ENCODE measurements at places on chromosomes 4 and X.
A peak's percentile ranks its signal among the peaks of the same experiment; 100 is the strongest.

DNA sequence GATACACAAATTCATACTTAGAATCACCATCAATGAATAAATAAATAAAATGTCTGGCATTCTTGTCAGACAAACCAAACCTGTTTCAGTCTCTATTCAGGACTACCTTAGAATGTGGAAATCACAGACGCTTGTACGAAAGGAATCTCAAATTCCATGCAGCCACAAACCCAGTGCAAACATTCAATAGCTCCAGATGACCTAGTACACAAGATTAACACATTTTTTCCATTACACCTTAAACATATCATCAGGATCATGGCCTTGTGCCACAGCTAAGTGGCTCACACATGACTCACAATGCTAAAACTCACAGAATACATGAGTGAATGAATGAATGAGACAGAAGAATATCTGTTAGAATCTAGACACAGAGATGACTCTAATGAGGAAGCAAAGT lies 134.2 kb downstream of the PWWP3B start:
- no peak for DNase-seq

DNA sequence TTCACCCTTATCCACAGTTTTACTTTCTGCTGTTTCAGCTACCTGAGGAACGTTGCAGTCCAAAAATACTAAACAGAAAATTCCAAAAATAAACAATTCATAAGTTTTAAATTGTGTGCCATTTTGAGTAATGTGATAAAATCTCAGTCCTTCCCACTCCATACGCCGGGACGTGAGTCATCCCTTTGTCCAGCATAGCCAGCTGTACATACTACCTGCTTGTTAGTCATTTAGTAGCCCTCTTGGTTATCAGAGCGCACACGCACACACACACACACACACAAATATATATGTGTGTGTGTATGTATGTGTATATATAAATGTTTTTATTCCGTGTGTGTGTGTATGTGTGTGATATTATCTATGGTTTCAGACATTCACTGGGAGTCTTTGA lies 4.8 kb upstream of the CCSER1 start:
- no peak for DNase-seq

- no peak for DNase-seq
Measured at GRCh38 chr4:8359193-8359592, 81.3 kb downstream of the ACOX3 start.

GRCh38 chr4:152310257-152310656 lies 225.6 kb downstream of the FBXW7 start:
- DNase-seq = no peak

GRCh38 chr4:153243468-153243867 lies 39.2 kb downstream of the TRIM2 start:
- no peak for DNase-seq

- DNase-seq = no peak
Measured at GRCh38 chr4:181970366-181970765, 272.8 kb upstream of the TENM3 start.

DNA sequence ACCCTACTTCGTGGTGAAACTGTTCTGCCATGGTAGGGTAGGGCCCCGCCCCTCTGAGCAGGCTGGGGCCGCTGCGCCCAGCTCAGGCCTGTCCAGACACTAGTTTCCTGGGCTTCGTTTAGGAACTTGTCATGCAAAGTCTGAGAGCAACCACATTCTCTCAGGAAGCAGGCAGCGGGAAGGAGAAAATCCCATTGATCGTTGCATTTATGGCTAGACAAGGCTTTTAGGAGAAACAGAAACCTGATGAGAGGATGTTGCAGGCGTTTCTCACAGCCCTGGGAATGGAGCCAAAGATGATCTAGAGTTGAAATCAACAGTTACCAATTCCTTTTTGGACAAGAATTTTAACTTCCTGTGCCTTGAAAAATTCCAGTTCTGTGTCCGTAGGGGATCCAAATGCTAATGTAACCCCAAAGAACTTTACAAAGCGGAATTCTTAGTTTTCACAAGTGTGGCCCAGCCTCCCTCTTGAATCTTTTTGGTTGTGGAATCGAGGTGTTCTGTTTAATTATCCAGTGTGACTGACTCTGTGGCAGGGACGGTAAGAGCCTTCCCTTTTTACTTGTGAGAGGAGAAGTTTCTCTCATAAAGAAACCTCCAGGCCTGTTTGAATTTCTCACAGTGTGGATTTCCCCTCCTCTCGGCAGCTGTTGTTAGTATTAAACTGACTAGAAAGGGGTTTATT lies 4.5 kb upstream of the CXCL9 start:
- no peak for DNase-seq

GRCh38 chr4:172657081-172657480 lies 511.5 kb upstream of the GALNT7 start:
- DNase-seq = no peak

- DNase-seq = no peak
Measured at GRCh38 chr4:77595364-77595973, 10.2 kb upstream of the CXCL13 start.

DNA sequence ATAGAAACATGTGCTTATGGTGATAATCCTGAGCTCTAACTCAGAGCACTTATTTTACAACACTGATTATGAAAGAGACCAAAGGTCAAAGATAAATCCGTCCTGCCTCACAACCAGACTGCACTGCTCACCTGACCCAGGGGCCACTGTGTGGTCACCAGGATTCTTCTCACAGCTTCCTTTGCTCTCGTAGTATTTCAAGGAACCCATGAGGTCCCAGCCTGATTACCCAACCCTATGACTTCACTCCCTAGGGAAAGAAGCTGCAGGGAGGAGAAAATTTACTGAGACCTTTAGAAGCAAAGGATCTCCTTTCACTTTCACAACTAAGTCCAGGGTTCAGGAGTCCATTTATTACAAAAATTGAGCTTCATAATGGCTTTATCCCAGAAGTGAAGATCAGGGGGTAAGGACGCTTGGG lies 9.6 kb downstream of the SLC25A5 start:
- DNase-seq = peak; percentile 66

- DNase-seq = no peak
Measured at GRCh38 chrX:132401935-132402334, 86.9 kb downstream of the MBNL3 start.

DNA sequence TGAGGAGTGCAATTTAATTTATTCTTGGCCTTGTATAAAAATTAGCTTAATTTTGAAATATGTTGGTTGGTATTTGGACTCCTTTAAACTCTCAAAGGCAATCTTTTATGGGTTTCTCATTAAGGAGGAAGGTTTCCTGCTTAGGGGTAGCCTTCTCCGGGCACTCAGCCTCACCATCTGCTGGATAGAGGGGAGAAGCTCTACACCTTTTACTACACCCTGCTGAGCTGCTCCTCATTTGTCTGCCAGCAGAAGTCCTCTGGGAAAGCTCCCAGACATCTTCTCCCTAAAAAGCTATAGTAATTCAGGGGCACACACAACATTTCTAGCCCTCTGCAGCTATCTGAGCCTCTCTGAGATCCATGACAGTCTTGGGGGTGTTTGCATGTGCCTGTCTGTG lies 179.1 kb downstream of the SOWAHB start:
- DNase-seq = no peak

GRCh38 chrX:13956998-13957397 lies 72.7 kb downstream of the GEMIN8 start:
- DNase-seq = no peak

GRCh38 chr4:153365003-153365402 lies 20.5 kb downstream of the MND1 start:
- no peak for DNase-seq

DNA sequence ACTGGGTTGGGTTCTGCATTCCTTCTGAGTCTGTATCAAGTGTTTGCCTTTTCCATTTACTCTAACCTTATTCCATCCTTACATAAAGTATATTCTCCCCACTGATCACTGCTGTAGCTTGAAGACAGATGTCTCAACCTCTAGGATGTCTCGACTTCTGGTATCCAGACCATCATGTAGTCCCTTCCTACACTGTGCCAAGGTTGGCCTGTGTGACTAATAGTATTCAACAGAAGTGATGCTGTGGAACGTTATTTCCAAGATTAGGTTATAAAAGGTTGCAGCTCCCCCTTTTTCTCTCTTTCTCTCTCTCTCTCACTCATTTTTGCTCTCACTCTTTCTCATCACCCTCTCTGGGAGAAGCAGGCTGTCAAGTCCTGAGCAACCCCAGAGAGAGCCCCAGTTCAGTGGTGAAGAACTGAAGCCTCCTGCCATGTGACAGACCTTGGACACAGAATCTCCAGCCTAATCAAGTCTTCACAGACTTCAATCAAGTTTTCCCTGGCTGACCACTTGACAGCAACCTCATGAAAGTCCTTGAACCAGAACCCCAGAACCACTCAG lies 75.4 kb downstream of the PRDM5 start:
- no peak for DNase-seq

GRCh38 chr4:135184715-135185114 lies 983.1 kb upstream of the PABPC4L start:
- no peak for DNase-seq

DNA sequence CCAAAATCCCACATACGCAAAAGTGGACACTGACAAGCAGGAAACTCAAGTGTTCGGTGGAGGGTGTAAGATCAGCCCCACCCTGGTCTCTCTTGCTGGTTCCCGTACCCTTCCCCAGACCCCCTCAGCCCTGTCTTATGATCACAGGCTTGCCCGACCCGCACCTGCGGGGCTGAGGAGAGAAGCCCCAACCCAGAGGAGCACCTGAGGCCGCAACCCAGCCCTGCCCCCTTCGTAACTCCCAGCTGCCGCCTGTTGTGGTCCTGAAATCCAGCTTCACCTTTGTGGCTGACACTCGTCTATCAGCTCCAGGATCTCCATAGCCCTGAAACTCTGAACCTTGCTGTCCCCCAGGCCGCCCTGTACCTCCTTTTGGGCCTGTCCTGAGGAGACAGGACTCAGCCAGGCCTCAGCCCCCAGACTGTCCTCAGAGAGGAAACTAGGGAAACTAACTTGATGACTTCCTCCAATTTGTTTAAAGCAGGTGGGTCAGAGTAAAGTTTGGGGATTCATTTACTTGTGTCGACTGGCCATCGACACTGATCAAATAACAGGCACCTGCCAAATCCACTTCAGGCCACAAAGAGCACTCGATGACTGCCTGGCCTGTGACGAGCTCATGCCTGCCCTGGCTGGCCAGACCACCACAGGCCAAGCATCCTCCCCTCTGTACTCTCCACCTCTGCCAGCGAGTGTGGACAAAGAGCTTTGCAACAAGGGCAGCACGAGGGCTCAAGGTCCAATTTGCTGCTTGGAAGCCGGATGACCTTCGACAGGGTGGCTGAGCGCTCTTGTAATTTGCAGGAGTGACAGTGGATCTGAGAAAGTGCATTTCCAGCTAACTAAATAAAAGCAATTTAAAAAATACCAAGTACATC lies 19.3 kb downstream of the DCTD start:
- no peak for DNase-seq

GRCh38 chr4:175246941-175247340 lies 328.8 kb downstream of the ADAM29 start:
- no peak for DNase-seq

DNA sequence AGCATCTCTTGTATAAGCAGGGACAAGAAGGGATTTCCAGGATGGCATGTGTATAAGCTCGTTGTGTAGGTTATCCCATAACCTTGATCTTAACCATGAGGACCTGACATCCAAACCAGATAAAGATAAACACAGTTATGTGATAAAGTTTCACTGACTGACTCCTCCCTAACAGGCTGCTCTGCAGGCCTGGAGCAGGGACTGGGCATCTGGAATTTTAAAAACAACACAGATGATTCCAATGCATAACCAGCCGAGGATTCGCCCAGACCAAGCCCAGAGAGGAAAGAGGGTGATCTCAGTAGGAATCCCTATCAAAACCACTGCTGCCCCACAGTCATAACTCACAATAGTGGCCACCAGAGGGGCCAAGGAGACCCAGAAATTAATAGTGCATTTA lies 22.7 kb downstream of the KLF3 start:
- DNase-seq = no peak

GRCh38 chr4:187491959-187492358 lies 503.6 kb upstream of the ZFP42 start:
- DNase-seq = no peak

GRCh38 chrX:40154250-40154852 lies 56.6 kb upstream of the BCOR start:
- no peak for DNase-seq

- no peak for DNase-seq
Measured at GRCh38 chr4:108547682-108548081, 72.7 kb upstream of the RPL34 start.

DNA sequence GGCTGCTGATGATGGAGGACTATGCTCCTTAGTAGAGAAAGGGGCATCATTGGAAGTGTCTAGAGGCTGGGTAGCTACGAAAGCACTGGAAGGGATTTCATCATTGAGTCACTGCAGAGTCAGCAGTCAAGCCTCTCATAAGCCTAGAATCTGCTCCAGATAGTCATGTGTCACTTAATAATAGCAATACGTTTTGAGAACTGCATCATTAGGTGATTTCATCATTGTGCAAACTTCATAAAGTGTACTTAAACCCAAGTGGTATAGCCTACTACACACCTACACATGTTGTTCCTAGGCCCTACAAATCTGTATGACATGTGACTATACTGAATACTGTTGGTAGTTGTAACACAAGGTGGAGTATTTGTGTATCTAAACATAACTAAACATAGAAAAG lies 165.6 kb downstream of the PTTG2 start:
- DNase-seq = no peak

DNA sequence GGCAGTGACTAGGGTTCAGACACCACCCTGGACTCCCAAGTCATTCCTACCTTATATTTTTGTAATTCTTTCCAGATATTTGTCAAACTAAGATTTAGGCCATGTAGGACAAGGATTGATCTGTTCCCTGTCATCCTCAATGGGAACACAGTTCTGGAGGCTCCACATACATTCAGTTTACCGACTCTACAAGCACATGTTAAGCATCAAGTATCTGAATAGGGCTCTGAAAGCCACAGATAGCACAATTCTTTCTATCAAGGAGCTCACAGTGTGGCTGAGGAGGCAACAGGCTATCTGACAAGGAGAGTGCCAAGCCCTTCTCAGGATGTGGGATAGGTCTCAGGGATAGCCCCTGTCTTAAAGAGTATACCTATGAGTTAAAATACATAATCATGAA lies 37.0 kb upstream of the CXCL8 start:
- DNase-seq = no peak

DNA sequence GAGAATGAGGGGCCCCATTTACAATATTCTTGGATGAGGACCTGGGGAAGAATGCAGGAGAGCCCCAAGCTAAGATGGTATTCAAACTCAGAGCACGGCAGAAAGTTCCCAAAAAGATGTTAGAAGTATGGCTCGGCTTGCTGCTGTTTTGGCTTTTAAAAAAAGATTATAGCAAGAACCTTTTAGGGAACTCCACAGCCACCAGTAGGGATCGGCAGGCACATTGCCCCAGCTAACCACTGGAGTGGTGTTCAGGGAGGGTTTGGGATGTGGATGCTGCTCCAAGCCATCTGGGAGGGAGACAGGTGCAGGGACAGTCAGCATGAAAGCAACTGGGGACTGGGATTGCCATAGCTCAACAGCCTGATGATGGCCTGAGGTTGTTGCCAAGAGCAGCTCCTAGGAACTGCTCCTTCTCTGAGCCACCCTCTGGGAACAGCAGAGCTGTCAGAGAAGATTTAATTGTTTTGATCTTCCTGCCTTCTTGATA lies 63.0 kb downstream of the SORBS2 start:
- no peak for DNase-seq

GRCh38 chr4:99462875-99463464 lies 27.8 kb upstream of the ADH7 start:
- DNase-seq = peak; percentile 31

Measured in HuH-7.5 (cell line).